ENCODE measurements at places on chromosomes 11 and 22.

DNA sequence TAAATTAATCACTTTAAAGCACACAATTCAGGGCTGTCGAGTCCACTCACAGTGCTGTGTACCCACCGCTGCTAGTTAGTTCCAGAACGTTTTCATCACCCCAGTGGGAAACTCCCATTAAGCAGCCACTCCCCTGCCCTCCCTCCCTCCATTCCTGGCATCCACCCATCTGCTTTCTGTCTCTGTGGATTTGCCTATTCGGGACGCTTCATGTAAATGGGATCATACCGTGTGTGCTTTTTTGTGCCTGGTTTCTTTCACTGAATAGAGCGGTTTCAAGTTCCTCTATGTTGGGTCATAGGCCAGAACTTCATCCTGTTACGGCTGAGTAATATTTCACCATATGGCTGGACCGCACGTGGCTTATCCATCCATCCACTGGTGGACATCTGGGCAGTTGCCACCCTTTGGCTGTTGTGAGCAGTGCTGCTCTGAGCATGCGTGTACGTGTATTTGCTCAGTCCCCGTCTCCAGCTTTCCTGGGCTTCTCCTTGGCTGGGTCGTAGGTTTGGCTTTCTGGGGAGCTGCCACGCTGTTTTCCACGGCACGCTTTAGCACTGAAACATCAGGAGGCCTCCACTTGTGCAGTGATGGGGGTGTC, 30.1 kb downstream of the ARHGAP8 start:
- DNase-seq = no peak

GRCh38 chr11:92269021-92269420, 44.4 kb downstream of the FAT3 start:
- DNase-seq = no peak

- no peak for DNase-seq
Observed at GRCh38 chr22:27201741-27202140, 544.4 kb downstream of the MIAT start.

DNA sequence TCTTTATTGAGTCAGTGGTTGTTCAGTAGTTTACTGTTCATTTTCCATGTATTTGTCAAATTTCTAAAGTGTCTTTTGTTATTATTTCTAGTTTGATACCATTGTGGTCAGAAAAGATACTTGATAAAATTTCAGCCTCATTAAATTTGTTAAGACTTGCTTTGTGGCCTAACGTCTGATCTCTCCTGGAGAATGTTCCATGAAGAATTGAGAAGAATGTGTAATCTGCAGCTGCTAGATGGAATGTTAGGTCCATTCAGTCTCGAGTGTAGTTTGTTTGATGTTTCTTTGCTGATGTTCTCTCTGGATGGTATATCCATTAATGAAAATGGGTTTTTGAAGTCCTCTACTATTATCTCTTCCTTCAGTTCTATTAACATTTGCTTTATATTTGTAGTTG, 394.7 kb upstream of the ANO5 start:
- no peak for DNase-seq

- DNase-seq = no peak
Observed at GRCh38 chr22:29937940-29938693, 55.1 kb downstream of the MTMR3 start.

GRCh38 chr11:111637885-111638284, 35.6 kb downstream of the SIK2 start:
- no peak for DNase-seq

GRCh38 chr11:1278766-1279673, 30.4 kb downstream of the TOLLIP start:
- DNase-seq = no peak

DNA sequence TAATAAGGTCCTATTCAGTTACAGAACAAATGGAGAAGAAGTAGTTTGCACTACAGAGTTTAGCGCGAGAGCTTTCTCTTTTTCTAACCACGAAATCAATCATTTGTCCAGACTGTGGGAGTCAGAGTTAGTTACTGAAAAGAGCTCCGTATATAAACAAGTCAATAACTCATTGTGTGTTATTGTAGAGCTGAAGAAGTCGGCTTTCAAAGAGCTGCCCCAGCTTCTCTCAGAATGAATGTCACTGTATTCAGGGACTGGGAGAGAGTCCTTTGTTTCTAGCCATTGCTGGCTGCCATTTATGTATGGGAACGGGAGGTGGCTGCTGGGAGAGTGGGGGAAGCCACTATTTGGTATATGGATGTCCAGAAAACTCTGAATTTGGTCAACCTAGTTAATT, 227.8 kb downstream of the DCDC1 start:
- no peak for DNase-seq

- no peak for DNase-seq
Observed at GRCh38 chr11:62479631-62480201, 60.9 kb downstream of the SCGB1A1 start.

GRCh38 chr11:12840871-12841660, 166.8 kb downstream of the TEAD1 start:
- no peak for DNase-seq

- DNase-seq = no peak
Observed at GRCh38 chr11:73126804-73127480, 15.2 kb downstream of the FCHSD2 start.

- DNase-seq = no peak
Observed at GRCh38 chr11:94271885-94272372, 32.5 kb upstream of the IZUMO1R start.
